Right forelimb (tissue), 1 donor: ENCODE measurements at places on chromosomes 1 and 21.

DNA sequence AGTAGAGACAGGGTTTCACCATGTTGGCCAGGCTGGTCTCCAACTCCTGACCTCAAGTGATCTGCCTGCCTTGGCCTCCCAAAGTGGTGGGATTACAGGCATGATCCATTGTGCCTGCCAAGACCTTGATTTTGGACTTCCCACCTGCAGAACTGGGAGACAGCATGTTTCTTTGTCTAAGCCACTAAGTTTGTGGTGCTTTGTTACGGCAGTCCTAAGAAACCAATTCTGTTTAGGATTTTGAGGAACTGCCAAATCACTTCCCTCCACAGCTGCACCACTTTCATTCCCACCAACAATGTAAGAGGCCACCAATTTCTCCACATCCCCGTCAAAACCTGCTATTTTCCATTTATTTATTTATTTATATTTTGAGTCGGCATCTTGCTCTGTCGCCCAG, 46.1 kb downstream of the CHAF1B start:
- no peak for DNase-seq

DNA sequence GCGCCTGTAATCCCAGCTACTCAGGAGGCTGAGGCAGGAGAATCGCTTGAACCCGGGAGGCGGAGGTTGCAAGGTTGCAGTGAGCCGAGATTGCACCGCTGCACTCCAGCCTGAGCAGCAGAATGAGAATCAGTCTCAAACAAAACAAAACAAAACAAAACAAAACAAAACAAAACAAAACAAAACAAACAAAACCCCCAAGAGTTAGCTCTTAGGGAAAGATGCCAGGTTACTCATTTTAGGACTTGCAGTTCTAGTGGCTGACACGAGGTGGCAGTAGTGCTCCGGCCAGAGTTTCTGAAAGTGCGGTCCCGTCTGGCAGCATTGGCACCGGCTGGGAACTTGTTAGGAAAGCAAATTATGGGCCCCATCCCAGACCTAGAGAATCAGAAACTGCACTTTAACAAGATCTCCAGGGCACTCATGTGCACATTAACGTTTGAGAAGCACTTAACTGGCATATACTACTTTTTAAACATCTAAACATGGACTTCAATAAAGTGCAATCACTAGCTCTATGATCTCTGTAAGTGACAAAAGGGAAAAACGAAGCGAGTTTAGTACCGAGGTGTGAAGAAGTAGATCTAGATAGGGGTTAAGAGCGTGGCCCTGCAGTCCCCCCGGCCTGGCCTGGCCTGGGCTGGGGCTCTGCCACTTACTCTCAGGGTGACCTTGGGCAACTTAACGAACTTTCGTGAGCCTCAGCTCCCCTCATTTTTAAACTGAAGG, 41.9 kb upstream of the TNFRSF1B start:
- DNase-seq, result peak; percentile 87

DNA sequence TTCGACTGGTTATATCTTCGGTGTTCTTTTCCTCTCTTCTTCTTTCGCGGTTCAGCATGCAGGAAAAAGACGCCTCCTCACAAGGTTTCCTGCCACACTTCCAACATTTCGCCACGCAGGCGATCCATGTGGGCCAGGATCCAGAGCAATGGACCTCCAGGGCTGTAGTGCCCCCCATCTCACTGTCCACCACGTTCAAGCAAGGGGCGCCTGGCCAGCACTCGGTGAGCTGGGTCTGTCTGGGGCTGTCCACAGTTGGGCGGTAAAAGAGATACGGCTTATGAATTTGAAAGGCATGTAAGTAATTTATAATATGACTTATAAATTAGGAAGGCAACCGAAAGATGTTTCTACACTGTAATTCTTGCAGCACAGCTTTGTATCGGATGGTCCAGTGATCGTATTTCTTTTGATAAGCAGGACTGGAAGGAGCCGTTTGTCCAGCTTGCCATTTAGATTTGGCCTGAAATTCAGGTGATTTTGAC, 334 bp downstream of the CTH start:
- no peak for DNase-seq

- DNase-seq, result no peak
Measured at GRCh38 chr1:213564215-213564659, 423.5 kb upstream of the PROX1 start.

GRCh38 chr1:28411656-28412055, 42.1 kb downstream of the PHACTR4 start:
- DNase-seq, result no peak

DNA sequence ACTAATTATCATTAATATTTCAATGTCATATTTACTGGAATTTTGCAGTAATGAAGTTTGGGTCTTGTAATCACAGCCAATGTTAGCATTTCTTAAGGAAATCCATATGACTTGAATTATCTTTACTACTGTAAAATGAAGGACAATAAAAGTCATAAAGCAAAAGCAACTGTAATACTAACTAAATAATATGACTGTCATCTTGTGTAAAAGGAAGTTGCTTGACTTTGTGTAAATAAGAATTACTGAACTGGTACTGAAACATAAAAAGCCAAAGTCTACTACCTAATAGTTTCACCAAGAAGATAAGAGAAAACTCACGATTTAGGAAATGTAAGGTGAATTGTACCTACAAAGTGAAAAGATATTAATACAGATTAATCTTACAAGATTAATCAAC, 57.5 kb downstream of the ATP6V1G3 start:
- DNase-seq, result no peak
